ENCODE measurements at places on chromosomes 7 and 10.

DNA sequence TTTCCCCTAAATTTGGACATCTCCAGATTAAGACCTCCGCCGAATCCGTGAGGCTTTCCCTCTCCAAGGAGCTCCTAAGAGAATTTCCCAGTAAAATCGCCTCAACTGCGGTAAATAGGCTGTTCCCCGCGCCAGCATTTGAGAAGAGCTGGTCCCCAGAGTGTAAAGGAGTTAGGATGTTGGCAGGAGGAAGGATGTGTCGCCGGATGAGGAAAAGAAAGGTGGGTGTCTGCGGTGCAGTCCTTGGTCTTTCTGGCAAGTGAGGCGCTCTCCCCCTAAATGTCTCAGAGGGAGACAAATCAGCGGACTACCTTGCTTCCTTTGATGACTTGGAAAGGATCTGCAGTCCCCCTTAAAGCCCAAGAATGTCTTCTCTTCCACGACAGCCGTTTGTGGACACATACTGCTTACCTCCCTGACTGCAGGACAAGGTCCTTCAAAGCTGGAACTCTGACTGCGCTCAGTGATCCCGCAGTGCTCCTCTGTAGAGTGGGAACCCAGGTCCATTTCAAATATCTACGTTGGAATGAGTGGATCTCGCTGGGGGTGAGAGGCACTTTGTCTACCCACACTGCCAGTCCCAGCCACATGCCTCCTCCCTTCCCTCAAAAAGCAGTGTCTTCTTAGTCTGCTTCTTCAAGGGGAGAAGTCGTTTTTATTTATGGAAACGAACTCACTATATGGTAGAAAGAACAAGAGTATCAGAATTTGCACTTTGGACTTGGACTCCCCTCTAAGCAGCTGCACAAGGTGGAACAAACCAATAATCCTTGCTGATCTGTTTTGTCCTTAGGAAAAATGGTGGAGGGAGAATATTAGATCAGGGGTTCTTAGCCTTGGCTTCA lies 1.1 kb upstream of the DLG5 start:
- DNase-seq = no peak

GRCh38 chr7:149104214-149104613 lies 13.7 kb upstream of the ZNF786 start:
- DNase-seq = no peak

DNA sequence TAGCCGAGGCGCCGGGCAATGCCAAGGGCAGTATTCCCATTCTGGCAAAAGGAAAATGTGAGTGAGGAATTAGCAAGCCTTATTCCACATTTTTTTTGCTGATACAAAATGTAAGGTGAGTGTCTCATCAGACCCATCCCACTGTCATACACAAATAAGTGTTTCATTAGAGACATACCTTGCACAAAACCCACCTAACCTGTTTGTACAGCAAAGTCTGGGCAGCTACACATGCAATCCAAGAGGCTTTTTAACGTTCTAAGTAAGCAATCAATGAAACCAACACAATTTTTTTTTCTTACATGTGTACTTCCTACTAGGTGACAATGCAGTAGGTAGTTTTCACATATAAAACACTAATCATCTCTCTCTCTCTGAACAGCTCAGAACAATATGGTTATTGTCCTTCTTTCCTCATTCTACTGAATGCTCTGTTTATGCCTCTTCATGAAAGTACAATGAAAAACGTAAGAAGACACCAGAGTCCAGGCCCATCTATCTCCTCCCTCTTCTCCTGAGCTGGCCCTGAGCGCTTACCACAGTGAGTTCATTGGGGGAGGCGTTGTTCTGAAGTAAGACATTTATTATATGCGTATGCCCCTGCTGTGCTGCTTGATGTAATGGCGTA lies 217.2 kb downstream of the ANK3 start:
- DNase-seq = no peak

- DNase-seq = no peak
Measured at GRCh38 chr10:52774600-52775106, 2.1 kb upstream of the MBL2 start.

GRCh38 chr7:44565795-44566559 lies 7.7 kb downstream of the DDX56 start:
- DNase-seq = no peak

DNA sequence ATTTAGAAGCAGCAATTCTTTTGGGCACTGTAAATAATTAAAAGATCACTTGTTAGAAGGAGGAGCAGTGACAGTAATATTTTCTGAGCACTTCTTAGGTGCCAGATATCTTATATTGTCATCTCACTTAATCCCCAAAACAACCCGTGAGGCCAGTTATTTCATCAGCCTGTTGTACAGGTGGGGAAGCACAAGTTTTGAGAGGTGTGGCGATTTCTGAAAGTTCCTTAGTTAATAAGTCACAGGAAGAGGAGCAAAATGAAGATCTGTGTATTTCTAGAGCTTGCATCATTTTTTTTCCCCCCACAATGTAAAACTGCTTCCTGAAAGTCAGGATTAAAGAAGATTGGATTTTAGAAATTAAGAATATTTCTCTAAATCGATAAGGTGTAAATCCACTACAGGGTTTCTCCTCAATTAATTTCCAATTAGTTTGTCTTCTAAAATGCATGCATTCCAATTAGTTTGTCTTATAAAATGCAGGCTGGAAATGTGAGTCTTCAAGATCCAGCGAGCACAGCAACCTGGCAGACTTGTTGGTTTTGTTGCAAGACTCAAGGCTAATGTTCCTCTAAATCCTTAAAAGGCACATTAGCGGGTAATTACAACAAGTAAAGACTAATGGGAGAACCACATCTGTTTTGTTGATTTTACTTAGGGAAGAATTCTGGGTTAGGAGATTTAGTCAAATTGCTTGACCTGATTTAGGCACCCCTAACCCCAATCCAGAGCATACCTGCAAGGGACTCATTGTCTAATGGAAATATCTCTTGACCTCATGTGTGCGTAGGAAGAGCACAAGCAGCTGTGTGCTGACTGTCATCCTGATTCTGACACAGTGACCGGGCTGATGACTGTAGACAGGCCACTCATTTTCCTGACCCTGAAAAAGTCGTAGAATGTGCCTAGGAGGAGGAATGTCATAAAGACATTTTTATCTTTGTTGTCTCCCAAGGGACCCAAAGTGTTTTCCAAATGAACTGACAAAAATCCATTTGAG lies 272.0 kb downstream of the BAMBI start:
- no peak for DNase-seq

DNA sequence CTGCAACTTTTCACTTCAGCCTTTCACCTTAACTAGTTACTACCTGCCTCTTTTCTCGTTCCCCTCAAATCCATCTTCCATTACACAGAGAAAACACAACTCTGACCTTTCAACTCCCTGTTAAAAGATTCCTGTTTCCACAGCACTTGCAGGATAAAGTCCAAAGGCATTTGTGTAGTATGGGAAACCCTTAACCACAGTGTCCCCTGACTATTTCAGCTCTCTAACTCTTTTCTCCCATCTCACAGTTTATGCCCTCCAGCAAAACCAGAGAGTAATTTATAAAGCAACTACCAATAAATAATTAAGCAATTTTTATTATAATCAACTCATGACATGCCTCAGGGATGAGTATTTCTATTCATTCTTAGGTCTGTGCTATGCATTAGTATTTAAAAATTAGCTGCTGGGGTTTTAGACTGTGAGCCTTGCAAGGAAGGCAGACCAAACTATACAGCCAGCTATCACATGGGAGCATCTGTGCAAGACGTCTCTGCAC lies 51.0 kb downstream of the COL1A2 start:
- no peak for DNase-seq

DNA sequence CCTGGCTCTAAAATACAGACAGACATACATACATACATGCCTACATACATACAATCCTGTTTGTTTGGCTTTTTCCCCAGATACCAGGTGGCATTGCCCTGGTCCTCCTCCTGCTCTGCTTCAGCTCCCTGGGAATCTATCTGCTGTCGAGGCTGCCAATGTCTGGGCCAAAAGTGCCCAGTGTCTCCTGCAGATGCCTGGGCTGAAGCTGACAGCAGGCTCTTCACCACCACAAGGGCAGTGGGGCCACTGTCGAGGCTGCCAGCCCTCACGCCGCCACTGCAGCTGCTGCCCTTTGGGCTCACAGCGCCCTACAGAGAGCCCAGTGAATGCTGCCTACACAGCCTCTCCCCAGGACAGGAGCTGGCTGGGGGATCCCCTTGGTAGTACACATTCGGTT lies 18.0 kb upstream of the STN1 start:
- DNase-seq = no peak
